ENCODE measurements at places on chromosomes 6 and 20. TPM values are rescaled to one million over a fixed set of nuclear protein-coding genes. Genes with fewer than 3 reads are reported as not detected.

TRIM10 gene
- total RNA-seq = 2.2 TPM

ZNF165 gene
- 1.7 TPM for total RNA-seq

TPMT gene
- 14.5 TPM for total RNA-seq

ZSCAN23 gene
- 9.9 TPM for total RNA-seq

OR2H2 gene
- total RNA-seq = not detected

CYP24A1 gene
- total RNA-seq = 0.69 TPM

EBF4 gene
- total RNA-seq = 17.4 TPM

GPSM3 gene
- 9.3 TPM for total RNA-seq

MAFB gene
- 7.9 TPM for total RNA-seq

TINAG gene
- 0.10 TPM for total RNA-seq

PRKN gene
- total RNA-seq = 7.9 TPM

GRCh38 chr20:14113416-14113815 is 118.1 kb downstream of the MACROD2 start:
- no peak overlapping the region for H3K4me3 ChIP-seq
- DNase-seq = no peak
- H3K36me3 ChIP-seq = no peaks in the 10 kb centered on the region
- no peak overlapping the region for H3K27ac ChIP-seq

- H3K4me3 ChIP-seq = no peak overlapping the region
- no peak for DNase-seq
- no peak overlapping the region for H3K27ac ChIP-seq
- H3K27me3 ChIP-seq = no peaks in the 10 kb centered on the region
- H3K4me1 ChIP-seq = no peaks in the 10 kb centered on the region
These were observed 189.7 kb upstream of the JAG1 start for GRCh38 chr20:10863337-10864060.

DNA sequence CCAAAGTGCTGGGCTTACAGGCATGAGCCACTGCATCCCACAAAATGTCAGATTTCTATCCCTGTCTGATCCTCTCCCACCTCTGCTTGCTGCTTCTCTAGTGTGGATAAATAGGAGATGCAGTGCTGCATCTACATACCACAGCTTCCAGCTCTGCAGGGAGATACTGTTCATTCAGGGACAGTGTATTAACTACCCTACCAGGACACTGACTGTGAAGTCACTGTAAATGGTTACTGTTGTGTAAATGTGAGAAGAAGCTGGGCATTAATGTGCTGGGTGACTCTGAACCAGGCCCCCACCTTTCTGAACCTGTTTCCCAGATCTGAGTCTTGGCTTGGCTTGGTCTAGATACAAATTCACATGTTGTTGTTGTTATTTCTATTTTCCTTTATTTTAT is 488.6 kb upstream of the SULF2 start:
- DNase-seq = no peak
- H3K4me3 ChIP-seq = no peak overlapping the region
- H3K36me3 ChIP-seq = no peaks in the 10 kb centered on the region
- no peaks in the 10 kb centered on the region for H3K27me3 ChIP-seq
- peaks cover 17% of the 10 kb centered on the region for H3K4me1 ChIP-seq

DNA sequence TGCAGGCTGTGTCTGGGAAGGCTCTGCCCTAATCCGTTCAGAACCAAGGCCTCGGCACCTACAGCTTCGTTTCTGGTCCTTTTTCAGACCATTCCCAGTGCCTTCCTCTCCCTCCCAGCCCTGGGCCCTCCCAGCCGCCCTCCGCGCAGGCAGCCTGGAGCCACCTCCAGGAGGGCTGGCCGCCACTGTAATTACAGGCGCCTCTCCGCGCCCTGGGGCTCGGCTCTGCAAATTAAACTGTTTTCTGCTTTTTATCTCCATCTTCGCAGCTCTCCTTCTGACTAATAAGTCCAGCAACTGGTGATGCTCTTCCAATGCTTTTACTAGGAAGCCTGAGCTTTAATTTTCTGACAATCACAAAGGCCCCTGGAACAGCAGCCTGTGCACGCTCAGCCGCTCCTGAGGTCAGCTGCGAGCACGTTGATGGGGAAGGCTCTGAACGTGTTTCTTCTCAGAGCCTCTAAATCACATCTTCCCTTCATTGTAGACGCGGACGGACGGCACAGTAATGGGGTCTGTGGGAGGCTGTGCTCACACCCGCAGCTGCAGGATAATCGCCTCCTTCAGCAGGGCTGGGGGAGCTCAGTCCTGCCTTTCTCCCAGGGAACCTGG is 194.6 kb downstream of the DLL1 start:
- H3K27ac ChIP-seq = peak overlapping the region; percentile 33
- H3K27me3 ChIP-seq = no peaks in the 10 kb centered on the region
- no peak for DNase-seq

DNA sequence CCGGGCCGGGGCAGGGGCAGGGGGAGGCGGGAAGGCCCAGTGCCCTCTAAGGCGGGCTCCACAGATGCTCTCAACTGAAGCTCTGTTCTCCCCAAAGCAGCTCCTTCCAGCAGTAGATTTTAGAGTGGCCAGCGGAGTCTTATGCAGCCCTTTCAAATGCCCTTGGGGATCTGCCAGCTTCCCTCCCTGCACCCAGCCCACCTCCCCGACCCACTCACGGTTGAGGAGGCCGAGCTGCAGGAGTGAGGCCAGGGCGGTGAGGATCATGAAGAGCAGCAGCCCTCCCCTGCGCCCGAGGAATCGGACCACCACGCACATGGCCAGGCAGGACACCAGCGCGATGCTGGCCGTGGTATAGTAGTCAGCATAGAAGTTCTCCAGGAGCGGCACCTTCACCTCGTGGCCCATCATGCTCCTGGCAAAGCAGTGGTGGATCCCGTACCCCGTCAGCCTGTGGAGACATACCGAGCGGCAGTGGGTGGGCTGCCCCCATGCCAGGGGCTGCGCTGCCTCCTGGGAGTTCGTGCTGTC is 28.0 kb downstream of the PSMG4 start:
- no peak for DNase-seq
- H3K27me3 ChIP-seq = no peaks in the 10 kb centered on the region
- H3K4me1 ChIP-seq = peaks cover 52% of the 10 kb centered on the region
- H3K4me3 ChIP-seq = no peak overlapping the region

GRCh38 chr6:74311431-74311830 is 615.4 kb downstream of the CD109 start:
- DNase-seq = no peak
- H3K4me3 ChIP-seq = no peak overlapping the region
- H3K36me3 ChIP-seq = no peaks in the 10 kb centered on the region
- H3K27me3 ChIP-seq = no peaks in the 10 kb centered on the region
- H3K4me1 ChIP-seq = no peaks in the 10 kb centered on the region
- no peak overlapping the region for H3K27ac ChIP-seq

GRCh38 chr6:117079951-117080350 is 185.4 kb upstream of the VGLL2 start:
- H3K27me3 ChIP-seq = no peaks in the 10 kb centered on the region
- no peak overlapping the region for H3K4me3 ChIP-seq
- H3K27ac ChIP-seq = no peak overlapping the region
- DNase-seq = peak; percentile 11

- no peak overlapping the region for H3K27ac ChIP-seq
- DNase-seq = no peak
- no peaks in the 10 kb centered on the region for H3K36me3 ChIP-seq
- no peak overlapping the region for H3K4me3 ChIP-seq
- no peaks in the 10 kb centered on the region for H3K4me1 ChIP-seq
These were observed 79.0 kb upstream of the CST7 start for GRCh38 chr20:24870057-24870456.

GRCh38 chr6:160428818-160429619 is 80.8 kb downstream of the SLC22A3 start:
- no peak overlapping the region for H3K4me3 ChIP-seq
- H3K27me3 ChIP-seq = no peaks in the 10 kb centered on the region
- H3K27ac ChIP-seq = no peak overlapping the region
- no peaks in the 10 kb centered on the region for H3K36me3 ChIP-seq

DNA sequence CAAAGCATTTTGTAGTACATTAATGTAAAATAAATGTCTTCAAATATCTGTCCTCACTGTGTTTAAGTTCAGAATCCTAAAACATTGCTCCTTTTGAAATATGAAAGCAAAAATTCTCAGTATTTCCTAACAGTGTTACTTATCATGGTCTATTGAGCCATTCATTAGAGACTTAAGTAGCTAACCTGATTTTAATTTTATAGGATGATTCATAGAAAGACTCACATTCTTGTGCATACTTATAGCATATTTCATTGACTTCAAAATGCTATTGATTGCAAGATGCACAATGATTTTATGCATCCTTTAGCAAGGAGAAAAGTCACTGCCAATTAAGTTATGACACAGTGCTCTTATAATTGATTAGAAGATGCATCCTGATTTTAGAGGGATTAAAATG is 85.7 kb downstream of the HIVEP1 start:
- no peak overlapping the region for H3K27ac ChIP-seq
- no peak overlapping the region for H3K4me3 ChIP-seq
- no peak for DNase-seq
- no peaks in the 10 kb centered on the region for H3K27me3 ChIP-seq

GRCh38 chr6:52491203-52492069 is 71.3 kb downstream of the EFHC1 start:
- H3K27ac ChIP-seq = no peak overlapping the region
- no peaks in the 10 kb centered on the region for H3K36me3 ChIP-seq
- H3K27me3 ChIP-seq = no peaks in the 10 kb centered on the region
- H3K4me3 ChIP-seq = no peak overlapping the region
- DNase-seq = no peak
- H3K4me1 ChIP-seq = no peaks in the 10 kb centered on the region

- no peaks in the 10 kb centered on the region for H3K36me3 ChIP-seq
- no peak overlapping the region for H3K4me3 ChIP-seq
- H3K27me3 ChIP-seq = no peaks in the 10 kb centered on the region
These were observed 25.2 kb upstream of the LRRN4 start for GRCh38 chr20:6079016-6079415.

DNA sequence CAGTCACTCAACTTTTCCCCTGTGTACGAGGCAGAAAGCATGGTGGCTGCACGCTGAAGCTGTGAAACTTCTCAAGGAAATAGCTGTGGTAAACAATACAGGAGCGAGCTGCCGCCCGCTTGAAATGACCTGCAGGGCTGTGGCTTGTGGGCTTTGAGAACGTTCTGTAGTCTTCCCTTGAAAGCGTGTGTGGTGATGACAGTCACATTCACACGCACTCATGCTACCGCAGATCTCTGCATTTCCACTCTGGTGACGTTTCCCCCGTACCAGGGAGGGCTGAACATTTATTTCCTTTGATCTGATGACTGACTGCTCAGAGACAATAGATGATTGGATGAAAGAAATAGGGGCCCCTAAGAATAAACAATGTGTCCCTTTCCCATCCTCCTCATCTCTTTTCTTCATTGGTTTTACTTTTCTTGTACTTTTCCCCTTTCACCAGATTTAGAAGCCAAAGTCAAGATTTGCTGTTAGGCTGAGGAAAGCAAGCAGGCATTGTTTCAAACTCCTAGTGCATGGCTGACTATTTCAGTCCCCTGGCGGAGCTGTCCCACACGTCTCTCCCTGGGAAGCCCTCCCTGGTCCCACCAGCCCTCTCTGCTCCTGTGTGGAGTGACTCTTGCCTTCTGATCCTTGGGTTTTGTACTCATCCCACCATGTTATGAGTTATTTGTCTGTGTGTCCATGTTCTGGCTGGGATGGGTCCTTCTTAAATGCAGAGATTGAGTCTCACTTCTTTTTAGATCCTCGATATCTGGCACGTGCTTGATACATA is 3.9 kb downstream of the SYTL3 start:
- H3K4me1 ChIP-seq = peaks cover 13% of the 10 kb centered on the region
- H3K27ac ChIP-seq = no peak overlapping the region
- H3K36me3 ChIP-seq = no peaks in the 10 kb centered on the region
- no peaks in the 10 kb centered on the region for H3K27me3 ChIP-seq
- DNase-seq = no peak
- H3K4me3 ChIP-seq = no peak overlapping the region

DNA sequence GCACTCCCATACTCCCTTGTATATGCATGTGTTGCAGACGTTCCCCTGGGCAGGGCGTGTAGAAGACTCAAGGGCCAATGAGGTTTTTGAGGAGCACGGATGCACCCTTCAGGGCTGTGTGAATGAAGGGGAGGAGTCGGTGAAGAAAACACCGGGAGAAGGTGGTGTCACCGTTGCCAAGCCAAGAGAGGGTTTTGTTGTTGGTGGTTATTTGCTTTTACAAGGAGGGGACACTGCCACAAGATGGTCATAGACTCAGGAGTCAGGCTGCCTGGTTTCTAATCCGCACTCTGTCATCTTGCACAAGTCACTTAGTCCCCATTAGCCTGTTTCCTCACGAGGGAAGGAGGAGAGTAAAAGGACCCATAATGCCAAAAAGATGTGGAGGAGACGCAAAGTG is 124.0 kb downstream of the PXDC1 start:
- H3K4me1 ChIP-seq = peaks cover 22% of the 10 kb centered on the region
- no peak overlapping the region for H3K27ac ChIP-seq
- H3K36me3 ChIP-seq = no peaks in the 10 kb centered on the region
- no peak overlapping the region for H3K4me3 ChIP-seq

GRCh38 chr6:39128832-39129231 is 13.8 kb upstream of the SAYSD1 start:
- no peaks in the 10 kb centered on the region for H3K27me3 ChIP-seq
- no peaks in the 10 kb centered on the region for H3K36me3 ChIP-seq
- no peak overlapping the region for H3K27ac ChIP-seq

- H3K27me3 ChIP-seq = no peaks in the 10 kb centered on the region
- H3K4me3 ChIP-seq = no peak overlapping the region
- DNase-seq = no peak
These were observed 251.1 kb downstream of the PTPRT start for GRCh38 chr20:42938441-42939205.

DNA sequence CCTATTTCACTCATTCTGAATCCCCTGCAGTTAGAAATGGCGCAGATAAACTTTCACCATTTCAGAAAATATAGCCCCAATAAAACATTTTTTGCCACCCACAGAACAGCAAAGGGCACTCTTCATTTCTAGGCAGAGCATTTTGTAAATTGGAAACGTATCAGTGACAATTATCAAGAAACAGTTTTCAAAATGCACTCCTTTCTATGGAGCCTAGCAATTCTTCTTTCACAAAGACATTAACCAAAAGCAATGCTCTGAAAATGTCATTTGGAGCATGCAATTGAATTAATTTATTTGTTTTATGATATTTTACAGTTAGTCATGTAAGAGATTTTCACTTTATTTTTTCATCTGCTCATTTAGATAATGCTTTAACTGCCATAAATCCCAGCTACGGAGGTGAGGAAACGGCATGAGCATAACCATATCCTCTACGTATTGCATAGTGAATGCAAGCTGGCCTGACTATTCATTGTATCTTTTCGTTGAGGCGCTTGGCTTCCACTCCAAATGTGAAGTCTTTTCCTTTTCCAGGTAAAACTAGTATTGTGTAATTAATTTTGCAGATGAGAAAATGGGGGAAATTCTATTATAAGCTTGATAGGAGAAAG is 813.4 kb downstream of the C6orf118 start:
- no peak overlapping the region for H3K27ac ChIP-seq
- no peaks in the 10 kb centered on the region for H3K4me1 ChIP-seq
- no peaks in the 10 kb centered on the region for H3K36me3 ChIP-seq

- H3K4me3 ChIP-seq = no peak overlapping the region
- no peak for DNase-seq
- no peaks in the 10 kb centered on the region for H3K4me1 ChIP-seq
These were observed 85.6 kb upstream of the CARMIL1 start for GRCh38 chr6:25193460-25194171.
